ENCODE measurements at places on chromosomes 6 and 20.

GRCh38 chr20:22729616-22730236 is 145.4 kb upstream of the FOXA2 start:
- no peak for DNase-seq

DNA sequence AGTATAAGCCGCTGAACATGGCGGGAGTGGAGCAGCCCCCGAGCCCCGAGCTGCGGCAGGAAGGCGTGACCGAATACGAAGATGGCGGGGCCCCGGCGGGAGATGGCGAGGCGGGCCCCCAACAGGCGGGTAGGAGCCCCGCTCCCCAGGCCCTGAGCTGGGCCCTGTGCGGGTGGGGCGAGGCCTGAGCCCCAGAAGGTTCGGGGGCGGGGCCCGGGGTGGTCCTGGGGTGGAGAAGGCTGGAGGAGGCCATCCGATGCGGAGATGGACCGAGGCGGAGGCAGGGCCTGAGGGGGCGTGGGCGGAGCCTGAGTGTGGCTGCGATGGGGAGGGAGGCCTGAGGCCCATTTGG is 7.1 kb downstream of the L3MBTL1 start:
- DNase-seq, result peak; percentile 4

DNA sequence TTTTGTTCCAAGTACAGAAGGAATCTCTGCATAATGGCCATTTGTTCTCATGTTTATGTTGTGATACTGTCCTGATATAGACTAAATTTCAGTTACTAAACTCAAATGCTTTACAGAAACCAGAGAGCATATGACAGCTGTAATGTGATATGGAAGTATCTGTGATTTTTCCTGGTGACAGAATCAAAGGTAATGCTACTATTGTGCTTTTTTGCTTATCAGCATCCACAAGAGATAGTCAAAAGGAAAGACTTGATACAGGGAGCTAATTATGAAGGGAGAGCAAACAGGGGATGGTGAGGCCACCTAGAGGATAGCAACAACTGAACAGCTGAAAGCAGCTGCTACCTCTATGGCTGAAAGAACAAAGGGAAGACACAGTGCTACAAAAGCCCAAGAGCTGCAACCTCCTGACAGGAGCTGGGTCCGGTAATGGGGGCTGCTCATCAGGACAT is 181.4 kb downstream of the PHF3 start:
- DNase-seq, result no peak

- DNase-seq, result peak; percentile 13
These were observed 156.7 kb upstream of the THEMIS start for GRCh38 chr6:128057541-128057940.

DNA sequence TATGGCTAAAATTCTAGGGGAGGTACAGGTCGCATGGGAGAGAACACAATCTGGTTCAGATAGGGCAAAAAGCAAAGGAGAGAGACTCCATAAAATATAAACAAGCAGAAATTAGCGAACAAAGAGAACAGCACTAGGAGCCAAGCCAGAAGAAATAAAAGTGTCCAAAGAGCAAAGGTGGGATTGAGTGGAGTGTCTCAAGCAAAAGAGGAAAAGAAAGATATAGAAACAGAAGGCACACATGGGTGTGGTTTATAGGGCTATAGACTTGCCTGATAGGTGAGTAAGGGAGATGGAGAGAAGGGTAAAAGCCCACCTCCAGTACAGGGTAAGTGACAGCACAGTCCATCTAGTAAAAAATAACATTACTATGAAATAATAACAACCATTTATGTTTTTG is 36.5 kb upstream of the IRAK1BP1 start:
- no peak for DNase-seq

DNA sequence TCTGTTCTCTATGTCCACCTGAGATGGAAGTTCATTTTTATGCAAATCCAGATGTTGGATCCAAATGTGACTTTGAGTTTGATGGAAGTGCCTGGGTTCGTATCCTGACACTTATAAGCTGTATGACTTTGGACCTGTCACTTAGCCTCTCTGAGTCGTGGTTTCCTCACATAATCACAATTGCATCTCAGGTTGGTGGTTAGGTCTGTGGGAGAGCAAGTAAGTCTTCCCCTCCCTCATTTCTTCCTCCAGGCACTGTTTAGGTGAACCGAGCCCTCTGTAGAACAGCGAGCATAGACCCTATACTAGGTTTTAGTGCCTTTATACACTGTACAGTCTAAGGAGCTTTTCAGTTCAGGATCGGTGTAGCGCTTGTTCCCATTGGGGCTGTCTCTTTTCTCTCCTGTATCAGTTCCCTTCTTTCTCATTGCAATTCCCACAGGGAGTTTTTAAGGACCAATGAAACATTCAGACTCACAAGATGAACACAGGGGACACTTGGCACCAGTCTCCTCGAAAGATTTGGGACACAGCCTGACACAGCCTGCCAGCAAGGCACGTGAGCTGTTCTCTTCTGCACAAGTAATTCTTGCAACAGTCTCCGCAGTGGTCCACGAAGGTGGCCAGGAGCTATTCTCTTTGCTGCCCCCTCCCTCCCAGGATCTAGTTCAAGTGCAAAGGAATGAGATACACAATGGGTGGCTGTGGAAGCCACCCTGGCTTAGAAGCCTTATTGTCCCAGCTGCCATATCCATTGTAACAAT is 11.8 kb downstream of the TOX2 start:
- DNase-seq, result no peak

- DNase-seq, result peak; percentile 4
These were observed 10.5 kb downstream of the IBTK start for GRCh38 chr6:82237013-82237412.

DNA sequence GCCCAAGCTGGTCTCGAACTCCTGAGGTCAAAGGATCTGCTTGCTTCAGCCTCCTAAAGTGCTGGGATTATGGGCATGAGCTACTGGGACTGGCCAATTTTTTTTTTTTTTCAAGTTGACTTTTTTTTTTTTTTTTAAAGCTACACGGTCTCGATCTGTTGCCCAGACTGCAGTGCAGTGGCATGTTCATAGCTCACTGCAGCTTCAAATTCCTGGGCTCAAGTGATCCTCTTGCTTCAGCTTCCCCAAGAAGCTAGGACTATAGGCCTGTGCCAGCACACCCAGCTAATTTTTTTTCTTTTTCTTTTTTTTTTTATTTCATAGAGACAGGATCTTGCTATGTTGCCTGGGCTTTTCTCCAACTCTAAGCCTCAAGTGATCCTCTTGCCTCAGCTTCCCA is 59.5 kb downstream of the NCOA3 start:
- peak; percentile 92 for DNase-seq

DNA sequence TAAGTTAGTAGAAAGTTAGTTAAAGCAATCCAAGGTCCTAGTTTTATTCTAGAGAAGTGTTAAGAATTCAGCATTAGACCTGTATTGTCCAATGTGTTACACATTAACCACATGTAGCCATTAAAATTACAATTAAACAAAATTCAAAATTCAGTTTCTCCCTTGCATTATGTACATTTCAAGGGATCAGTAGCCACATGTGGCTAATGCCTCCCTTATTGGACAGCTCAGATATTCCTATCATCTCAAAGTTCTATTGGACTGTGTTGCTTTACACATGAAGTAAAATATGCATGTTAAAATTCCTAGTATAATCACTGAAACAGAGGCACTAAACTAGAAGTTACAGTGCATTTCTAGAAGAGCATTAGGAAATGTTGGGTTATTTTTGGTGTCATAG is 107.2 kb upstream of the SCGN start:
- DNase-seq, result no peak

DNA sequence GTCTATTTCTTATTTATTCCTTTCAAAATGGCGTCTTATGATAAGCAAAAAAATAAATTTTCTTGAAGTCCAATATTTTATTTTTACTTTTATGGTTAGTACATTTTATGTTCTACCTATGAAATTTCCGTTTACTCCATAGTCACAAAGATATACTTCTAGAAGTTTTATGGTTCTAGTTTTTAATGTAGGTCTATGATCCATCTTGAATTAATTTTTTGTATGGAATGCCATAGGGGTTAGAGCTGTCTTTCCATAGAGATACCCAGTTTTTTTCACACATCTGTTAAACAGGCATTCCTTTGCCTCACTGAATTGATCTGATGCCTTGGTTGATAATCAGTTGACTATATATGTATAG is 24.9 kb upstream of the ASIP start:
- DNase-seq, result no peak

- DNase-seq, result peak; percentile 99
These were observed 736.4 kb upstream of the MARCKS start for GRCh38 chr6:113120582-113121285.

DNA sequence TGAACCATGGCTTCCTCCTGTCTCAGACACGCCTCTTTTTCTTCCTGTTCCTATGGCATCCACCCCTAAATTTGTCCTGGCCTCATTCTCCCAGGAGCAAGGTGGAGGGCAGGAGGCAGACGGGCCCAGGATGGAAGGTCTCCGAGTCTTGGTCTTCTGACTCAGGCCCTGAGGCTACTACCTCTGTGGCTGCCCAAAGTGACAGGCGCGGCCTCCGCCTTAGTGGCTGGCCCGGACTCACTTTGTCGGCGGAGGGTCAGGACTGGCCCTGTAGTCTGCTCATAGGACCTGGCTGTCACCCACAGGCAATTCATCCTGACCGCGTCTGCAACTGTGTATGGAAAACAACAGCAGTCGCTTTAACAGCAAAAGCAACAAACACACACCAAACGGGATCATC is 263.1 kb upstream of the SUPT3H start:
- no peak for DNase-seq

GRCh38 chr20:10508468-10509251 is 73.6 kb downstream of the SLX4IP start:
- DNase-seq, result peak; percentile 72

DNA sequence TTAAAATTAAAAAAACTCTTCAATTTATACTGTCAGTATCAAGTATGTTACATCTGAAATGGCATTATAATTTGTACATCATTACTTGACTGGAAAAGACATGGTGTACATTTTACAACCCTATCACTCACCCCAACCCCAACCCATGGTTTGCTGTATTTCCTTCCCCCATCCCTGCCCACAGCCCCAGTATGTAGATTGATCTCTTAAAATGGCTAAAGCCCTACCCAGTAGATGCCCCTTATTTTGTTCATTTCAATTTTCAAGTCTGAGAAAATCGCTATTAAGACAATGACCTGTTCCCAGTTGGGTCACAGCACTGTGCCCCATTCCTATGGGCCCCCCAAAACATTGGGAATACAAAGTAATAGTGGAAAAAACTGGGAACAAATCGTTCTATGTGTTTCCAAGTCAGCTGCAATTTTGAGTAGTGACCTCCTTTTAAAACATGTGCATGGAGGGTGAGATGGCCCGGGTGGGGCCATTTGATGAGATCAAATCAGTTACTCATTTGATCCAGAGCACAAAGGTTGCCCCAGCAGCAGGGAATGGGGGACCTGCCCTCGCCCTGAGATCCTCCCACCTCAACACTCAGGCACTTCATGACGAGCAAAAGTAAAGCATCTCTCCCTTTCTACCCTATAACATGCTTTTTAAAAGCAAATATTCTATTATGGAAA is 13.3 kb downstream of the EZR start:
- no peak for DNase-seq

DNA sequence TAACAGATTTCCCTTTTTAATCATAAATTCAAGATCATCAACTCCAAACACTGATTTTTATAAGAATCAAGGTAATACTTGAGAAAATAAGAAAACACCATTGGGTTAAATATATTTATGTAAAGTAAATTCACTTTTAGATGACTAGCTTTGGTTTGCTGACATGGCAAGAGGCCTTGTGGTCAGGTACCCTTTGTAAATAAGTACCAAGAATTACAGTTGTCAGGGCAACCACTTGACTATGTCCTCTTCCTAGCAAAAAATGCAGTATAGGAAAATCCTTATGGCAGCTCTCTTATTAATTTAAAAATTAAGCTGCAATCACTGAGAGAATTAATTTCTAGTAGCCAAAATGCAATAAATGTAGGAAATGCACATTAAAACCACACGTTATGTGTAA is 153.8 kb downstream of the INSM1 start:
- no peak for DNase-seq

Measured in AG10803 (cell line).